ENCODE measurements at places on chromosomes 2 and 18. TPM values are rescaled to one million over a fixed set of nuclear protein-coding genes. Genes with fewer than 3 reads are reported as not detected.

Gene EHD3
- total RNA-seq, result 10.3 TPM

Gene TUBA3E
- not detected for total RNA-seq

Gene AGAP1
- 21.1 TPM for total RNA-seq

Gene TNFAIP6
- total RNA-seq, result 2.0 TPM
